ENCODE measurements at places on chromosomes 13 and 19.

DNA sequence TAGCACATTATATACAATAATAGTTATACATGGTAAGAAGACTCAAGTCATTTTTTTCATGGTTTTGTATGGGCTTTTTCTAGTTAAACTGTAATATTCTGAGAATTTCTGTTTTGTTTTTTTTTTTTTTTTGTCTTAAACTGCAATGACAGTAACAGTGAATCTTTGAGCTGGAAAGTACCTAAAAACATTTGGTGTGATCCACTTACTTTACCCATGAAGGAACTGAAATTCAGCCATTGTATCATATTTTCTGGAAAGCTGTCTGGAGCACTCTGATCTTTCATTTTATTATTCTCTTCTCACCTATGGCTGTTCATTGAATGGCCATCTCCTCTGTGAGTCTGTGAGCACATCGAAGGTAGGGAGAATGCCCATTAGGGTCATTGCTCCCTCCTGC lies 37.8 kb downstream of the MYO16 start:
- no peak for DNase-seq

DNA sequence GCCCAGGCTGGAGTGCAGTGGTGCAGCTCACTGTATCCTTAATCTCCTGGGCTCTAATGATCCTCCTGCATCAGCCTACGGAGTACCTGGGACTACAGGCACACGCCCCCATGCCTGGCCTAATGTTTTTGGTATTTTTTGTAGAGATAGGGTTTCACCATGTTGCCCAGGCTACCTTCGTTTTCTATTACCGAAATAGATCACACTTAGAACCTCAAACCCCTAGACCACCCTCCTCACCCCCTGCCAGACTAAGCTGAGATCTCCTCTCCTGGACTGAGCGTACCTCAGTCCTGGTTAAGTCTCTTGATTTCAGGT lies 391 bp downstream of the KLF1 start:
- no peak for DNase-seq

GRCh38 chr13:42100960-42101359 lies 52.5 kb downstream of the DGKH start:
- no peak for DNase-seq

GRCh38 chr13:46668302-46668720 lies 115.3 kb downstream of the LRCH1 start:
- DNase-seq, result no peak

- no peak for DNase-seq
Observed at GRCh38 chr13:33751151-33751550, 66.8 kb upstream of the RFC3 start.
